ENCODE measurements at places on chromosomes 5 and 9. TPM values are rescaled to one million over a fixed set of nuclear protein-coding genes. Genes with fewer than 3 reads are reported as not detected.

NFIB gene
- 12.4 TPM for polyA plus RNA-seq

GABBR2 gene
- polyA plus RNA-seq, result 0.14 TPM

CCL21 gene
- polyA plus RNA-seq, result 16.6 TPM

ZBTB43 gene
- 4.5 TPM for polyA plus RNA-seq

DNA sequence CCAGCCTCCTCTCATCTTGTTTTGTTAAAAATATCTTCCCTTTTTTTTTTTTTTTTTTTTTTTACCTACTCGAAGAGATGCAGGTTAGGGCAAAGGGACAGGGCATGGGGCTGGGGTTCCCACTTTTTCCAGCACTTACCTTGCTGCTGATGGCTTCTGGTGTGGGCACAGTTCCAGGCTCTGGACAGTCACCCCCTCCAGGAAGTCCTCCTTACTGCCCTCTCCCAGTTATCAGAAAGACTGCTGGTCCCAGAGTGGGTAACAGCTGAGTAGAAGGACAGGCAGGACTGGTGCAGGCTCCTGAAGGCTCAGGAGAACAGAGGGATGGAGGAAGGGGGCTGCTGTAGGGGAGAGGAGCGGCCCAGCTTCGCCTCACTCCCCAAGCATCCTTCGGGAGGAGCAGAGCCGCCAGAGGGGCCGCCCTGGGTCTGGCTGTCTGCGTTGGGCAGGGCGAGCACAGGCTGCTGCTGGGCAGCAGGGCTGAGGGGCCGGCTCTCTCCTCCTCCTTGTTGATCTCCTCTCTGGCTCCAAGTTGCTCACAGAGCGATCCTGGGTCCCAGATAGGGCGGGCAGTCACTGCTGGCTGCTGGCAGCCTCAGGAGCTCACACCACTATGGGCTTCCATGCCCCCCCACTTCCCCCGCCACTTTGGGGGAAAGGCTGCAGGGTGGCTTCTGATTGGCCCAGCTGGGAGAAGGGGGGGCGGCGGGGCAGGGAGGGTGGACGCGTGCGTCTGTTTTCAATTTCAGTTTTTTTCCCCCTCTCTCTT is at the start of gene PDGFRB:
Gene PDGFRB (minus strand): TSS at position 588 of the 769 bp plus-strand sequence. CDS start 18,798 bp downstream, outside the sequence.
- no peak within 1 kb of the TSS for H3K27ac ChIP-seq
- H3K4me1 ChIP-seq, result peaks cover 38% of the 10 kb centered on the region
- no peaks in the 10 kb centered on the region for H3K36me3 ChIP-seq
- peak; percentile 32 for DNase-seq
- H3K27me3 ChIP-seq, result peaks cover 8% of the 10 kb centered on the region
- H3K4me3 ChIP-seq, result peak within 1 kb of the TSS; percentile 29

DNA sequence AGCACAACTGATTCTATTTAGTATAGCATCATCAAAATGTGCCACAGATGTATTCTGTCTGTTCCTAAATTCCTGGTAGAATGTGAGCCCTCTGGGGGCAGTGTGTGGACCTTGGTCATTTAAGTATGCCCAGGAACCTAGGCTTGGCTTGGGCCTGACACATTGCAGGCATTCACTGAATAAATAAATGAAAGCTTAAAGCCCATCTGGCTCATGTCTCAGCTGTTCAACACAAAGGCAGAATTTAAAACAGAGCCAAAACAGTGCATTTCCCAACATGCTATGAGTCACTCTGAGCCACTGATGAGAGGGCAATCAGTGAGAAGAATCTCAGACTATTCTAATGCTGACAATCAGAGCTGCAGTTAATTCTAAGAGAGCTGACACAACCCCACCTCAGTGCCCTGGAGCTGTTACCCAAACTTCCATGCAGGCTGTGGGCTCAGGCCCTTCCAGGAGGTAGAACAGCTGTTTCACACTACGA is 8.1 kb downstream of the FAM193B start:
- no peaks in the 10 kb centered on the region for H3K4me1 ChIP-seq
- no peaks in the 10 kb centered on the region for H3K27me3 ChIP-seq
- DNase-seq, result no peak
- H3K27ac ChIP-seq, result no peak overlapping the region

DNA sequence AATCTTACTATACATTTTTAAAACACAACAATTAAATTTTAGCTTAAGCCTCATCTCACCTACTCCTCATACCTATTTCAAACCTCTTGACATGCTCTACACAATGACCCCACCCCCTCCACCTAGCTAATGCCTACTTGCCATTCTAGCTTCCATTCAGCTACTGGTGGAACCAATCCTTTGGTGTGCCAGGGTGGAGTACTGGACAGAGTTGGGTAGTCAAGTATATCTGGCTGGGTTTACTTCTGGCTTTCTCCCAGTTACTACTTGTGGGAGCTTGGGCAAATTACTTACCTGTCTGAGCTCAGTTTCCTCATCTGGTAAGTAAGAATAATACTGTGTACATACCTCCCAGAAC is 24.3 kb downstream of the PLPP1 start:
- H3K4me1 ChIP-seq, result no peaks in the 10 kb centered on the region
- no peak overlapping the region for H3K27ac ChIP-seq
- no peak overlapping the region for H3K4me3 ChIP-seq

DNA sequence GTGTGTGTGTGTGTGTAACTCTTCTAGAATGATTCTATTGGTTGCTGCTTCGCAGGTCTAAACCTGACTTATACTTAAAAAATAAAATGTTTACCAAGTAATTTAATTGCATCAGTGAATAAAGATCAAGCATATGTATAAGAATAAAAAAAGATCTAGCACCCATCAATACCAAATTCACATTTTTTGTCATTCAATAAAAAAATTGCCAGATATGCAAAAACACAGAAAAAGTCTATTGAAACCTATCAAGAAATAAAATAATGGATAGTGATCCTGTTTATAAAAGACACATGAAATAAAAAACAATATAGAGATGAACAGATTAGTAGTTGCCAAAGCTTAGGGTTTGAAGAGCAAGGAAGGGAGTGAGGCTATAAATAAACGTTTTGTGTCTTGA is 2095.0 kb upstream of the ACO1 start:
- no peaks in the 10 kb centered on the region for H3K4me1 ChIP-seq
- no peak overlapping the region for H3K4me3 ChIP-seq
- DNase-seq, result no peak
- no peak overlapping the region for H3K27ac ChIP-seq
- no peaks in the 10 kb centered on the region for H3K36me3 ChIP-seq

Measured in thymus (tissue), 14 donors.